ENCODE measurements at places on chromosomes 12 and 14.

DNA sequence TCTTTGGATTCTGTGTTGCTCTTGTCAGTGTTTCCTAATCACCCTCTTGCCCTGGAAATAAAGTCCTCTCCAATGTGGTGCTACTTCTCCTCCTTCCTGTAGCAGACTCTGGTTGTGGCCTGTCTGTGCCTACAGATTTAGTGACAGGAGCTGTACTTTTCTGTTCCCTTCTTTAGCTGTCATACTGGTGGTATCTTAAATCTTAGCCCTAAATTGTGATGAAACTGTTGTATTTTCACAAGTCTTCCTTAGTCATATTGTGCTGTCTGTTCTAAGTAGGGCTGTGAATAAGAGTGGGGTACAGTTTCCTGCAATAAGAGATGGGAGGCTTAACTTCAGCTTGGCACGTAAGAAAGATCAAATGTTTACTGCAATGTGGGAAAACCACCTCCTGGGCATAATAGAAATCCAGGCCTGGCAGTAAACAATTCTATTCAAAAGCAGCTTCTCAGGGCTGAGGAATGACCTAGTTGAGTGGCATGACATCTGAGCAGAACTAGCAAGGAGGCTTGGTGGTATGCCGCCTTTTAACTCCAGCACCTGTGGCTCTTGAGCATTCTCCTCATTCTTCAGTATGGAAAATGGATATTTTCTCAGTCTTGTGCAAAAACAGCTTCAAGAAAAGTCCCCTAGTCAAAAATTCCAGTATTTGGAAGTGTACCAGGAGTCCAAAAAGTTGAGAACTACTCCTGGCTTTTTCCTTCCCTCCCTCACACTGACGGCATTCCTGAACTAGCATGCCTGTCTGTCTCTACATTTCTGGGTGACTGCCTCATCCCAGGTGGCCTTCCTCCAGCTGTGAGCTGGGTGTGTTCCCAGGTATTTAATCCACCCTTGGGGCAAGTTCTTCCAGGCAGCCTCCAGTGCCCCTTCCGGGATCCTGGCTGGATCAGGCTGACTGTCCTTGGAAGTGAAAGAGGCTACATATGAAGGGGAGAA is 19.5 kb downstream of the ANO6 start:
- no peak for DNase-seq

- DNase-seq: no peak
Measured at GRCh38 chr12:62847709-62848108, 87.2 kb downstream of the PPM1H start.

DNA sequence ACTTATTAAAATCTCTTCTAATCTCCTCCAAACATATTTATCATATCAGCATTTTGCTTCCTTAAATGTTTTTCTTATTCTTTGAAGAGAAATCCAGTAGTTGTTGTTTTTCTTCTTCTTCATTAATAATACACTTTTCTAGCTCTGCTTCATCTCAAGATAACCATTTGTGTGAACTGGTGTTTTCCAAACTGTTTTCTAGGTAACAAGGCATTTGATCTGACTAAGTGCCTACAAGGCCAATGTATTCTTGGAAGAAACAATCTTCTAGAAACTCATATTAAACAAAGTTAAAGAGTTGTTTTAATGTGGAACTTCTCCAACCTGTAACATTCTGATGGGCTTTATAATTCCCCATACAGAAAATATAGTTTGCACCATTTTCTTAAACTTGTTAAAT is 30.8 kb upstream of the IFNG start:
- no peak for DNase-seq

- no peak for DNase-seq
Measured at GRCh38 chr14:89445273-89445973, 28.4 kb upstream of the FOXN3 start.

DNA sequence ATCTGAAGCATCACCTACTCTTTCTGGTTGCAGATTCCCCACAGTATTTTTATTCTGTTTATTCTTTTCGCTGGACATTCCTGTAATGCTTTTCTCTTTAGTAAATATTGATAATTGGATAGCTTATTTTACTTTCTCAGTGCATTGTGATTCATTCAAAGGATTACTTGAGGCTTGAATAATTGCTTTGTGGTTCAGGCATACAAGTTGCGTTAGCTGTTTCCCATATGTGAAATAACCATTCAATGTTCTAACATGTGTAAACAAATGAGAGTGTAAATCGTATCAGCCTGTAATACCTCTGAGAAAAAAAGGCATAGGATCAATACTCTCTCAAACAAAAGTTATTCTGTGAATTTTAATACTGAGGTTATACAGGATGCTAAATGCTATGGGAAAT is 1004.2 kb upstream of the SEL1L start:
- no peak for DNase-seq

Data from NCI-H1436 (cell line).